ENCODE measurements at places on chromosomes 1 and 21. TPM values are rescaled to one million over a fixed set of nuclear protein-coding genes. Genes with fewer than 3 reads are reported as not detected.

WASF2 gene
- total RNA-seq = 62.4 TPM

DNA sequence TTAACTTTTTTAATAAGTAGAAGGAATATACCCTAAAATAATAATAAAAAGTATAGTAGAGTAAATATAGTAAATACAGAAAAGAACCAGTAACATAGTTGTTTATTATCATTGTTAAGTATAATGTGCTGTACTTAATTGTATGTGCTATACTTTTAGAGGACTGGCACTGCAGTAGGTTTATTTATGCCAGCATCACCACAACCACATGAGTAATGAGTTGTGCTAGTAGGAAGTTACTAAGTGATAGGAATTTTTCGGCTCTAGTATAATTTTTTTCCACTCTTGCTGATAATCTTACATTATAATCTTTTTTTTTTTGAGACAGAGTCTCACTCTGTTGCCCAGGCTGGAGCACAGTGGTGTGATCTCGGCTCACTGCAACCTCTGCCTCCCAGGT, 71.6 kb downstream of the IVNS1ABP start:
- no peak for DNase-seq
- H3K4me3 ChIP-seq = no peak overlapping the region
- H3K27ac ChIP-seq = no peak overlapping the region
- no peaks in the 10 kb centered on the region for H3K36me3 ChIP-seq
- no peaks in the 10 kb centered on the region for H3K27me3 ChIP-seq

- no peaks in the 10 kb centered on the region for H3K27me3 ChIP-seq
- peaks cover 11% of the 10 kb centered on the region for H3K36me3 ChIP-seq
- no peak overlapping the region for H3K27ac ChIP-seq
- no peak overlapping the region for H3K4me3 ChIP-seq
These were observed 37.1 kb downstream of the TMED5 start for GRCh38 chr1:93143136-93143535.

DNA sequence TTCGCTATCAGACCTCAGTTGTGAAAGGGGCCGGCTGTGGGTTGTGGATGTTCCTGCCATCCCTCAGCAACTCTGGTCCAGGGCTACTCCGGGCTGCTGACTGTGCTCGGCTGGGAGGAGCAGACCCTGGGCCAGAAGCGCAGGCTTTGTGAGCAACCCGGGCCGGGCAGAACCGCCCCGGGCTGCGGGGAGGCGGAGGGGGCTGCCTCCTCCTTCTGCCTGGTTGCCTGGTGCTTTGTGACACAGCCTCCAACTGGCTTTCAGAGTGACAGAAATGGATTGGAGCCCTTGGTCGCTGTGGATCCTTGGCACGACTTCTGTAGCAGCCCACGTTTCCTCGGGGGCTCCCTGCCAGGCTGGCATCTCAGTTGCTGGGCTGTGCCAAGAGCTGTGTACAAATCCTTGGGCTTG, 10.0 kb downstream of the DRAXIN start:
- H3K27ac ChIP-seq = no peak overlapping the region
- no peaks in the 10 kb centered on the region for H3K36me3 ChIP-seq
- H3K27me3 ChIP-seq = peaks cover 84% of the 10 kb centered on the region
- H3K4me1 ChIP-seq = peaks cover 11% of the 10 kb centered on the region
- no peak overlapping the region for H3K4me3 ChIP-seq

MPL gene
- total RNA-seq = not detected

GRCh38 chr1:162067466-162067865, 2.0 kb upstream of the NOS1AP start:
- no peak overlapping the region for H3K4me3 ChIP-seq
- no peaks in the 10 kb centered on the region for H3K27me3 ChIP-seq
- DNase-seq = no peak
- H3K27ac ChIP-seq = no peak overlapping the region
- H3K36me3 ChIP-seq = no peaks in the 10 kb centered on the region
- peaks cover 43% of the 10 kb centered on the region for H3K4me1 ChIP-seq

- H3K36me3 ChIP-seq = no peaks in the 10 kb centered on the region
- no peak overlapping the region for H3K27ac ChIP-seq
- H3K27me3 ChIP-seq = no peaks in the 10 kb centered on the region
- DNase-seq = peak; percentile 61
These were observed 21.9 kb downstream of the RAB3B start for GRCh38 chr1:51968632-51969031.

DNA sequence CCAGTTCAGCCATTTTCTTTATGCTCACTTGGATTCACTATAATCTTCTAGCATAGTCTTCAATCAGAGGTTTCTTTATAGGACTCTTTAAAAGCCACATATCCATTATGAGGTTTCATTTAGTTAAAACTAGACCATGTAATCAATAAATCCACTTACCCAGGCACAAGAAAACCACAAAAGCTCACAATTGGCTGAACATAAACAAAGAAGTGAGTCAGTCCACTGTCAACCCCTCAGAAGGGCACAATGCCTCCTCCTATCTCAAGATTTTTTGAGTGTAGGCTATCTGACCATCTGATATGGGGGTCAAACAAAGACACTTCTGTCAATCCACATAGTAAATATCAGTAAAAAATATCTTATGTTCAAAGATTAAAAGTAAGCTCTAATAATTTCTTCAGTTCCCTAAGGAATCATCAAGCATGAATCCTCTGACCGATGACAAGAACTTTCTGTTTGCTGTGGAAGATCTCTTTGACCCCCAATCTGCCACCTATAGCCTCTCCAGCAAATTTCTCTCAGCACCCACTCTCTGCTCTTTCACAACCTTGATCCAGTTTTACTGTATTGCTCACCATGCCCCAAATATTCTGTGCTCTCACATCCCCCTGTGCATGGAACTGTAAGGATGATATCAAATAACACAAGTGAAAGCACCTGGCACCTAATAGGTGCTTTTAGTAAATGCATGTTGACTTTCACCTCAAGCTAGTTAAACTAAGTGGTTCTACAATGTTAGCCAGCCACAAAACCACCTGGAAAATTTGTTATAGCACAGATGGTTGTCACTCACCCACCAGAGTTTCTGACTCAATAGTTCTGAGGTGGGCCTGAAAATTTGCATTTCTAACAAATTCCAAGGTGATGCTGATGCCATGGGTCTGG, 16.7 kb downstream of the RAB3B start:
- H3K27me3 ChIP-seq = no peaks in the 10 kb centered on the region
- DNase-seq = no peak
- no peak overlapping the region for H3K27ac ChIP-seq
- no peaks in the 10 kb centered on the region for H3K4me1 ChIP-seq

- H3K27me3 ChIP-seq = no peaks in the 10 kb centered on the region
- H3K4me3 ChIP-seq = no peak overlapping the region
- H3K4me1 ChIP-seq = peaks cover 16% of the 10 kb centered on the region
These were observed 104.0 kb downstream of the BRINP2 start for GRCh38 chr1:177274687-177275211.

- no peak overlapping the region for H3K4me3 ChIP-seq
- peaks cover 51% of the 10 kb centered on the region for H3K36me3 ChIP-seq
- no peaks in the 10 kb centered on the region for H3K4me1 ChIP-seq
- no peak overlapping the region for H3K27ac ChIP-seq
- no peaks in the 10 kb centered on the region for H3K27me3 ChIP-seq
These were observed 19.5 kb downstream of the FAAH start for GRCh38 chr1:46413596-46413985.

MROH7 gene
- total RNA-seq = 7.3 TPM

DNA sequence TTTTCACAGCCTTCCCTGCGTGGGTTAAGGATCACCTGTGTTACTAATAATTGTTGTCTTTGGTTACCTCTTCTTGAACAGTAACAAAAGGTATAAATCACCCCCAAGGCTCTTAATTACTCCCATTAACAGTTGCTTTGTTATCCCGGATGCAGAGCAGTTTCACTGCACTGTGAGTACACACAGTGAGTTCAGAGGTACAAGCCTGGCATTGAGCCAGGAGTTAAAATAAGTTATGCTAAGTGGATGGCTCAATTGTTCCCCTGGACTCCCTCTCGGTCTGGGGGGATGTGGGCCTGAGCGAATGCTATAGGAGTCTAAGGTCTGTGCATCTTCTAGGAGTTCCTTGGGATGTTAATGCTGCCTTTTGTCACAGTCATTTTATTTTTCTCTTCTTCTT, 258.3 kb downstream of the ATG4C start:
- no peaks in the 10 kb centered on the region for H3K27me3 ChIP-seq
- H3K4me1 ChIP-seq = no peaks in the 10 kb centered on the region
- H3K4me3 ChIP-seq = no peak overlapping the region
- no peaks in the 10 kb centered on the region for H3K36me3 ChIP-seq

DNA sequence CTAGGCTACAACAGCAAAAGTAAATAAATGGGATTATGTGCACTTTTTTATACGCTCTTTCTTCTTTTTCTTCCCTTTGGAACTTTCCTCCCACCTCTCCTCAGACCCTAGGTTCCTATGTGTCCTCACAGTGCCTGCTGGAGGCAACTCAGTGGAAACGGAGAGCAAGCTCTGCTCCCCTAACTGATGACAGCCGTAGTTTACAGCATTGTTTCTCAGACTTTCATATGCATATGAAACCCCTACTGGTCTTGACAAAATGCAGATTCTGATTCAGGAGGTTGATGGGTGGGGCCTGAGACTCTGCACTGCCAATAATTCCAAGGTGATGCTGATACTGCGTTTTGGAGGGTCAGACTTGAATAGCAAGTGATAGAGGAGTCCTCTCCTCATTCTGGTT, 34.3 kb upstream of the HMCN1 start:
- no peaks in the 10 kb centered on the region for H3K27me3 ChIP-seq
- DNase-seq = no peak
- no peaks in the 10 kb centered on the region for H3K36me3 ChIP-seq
- H3K4me1 ChIP-seq = no peaks in the 10 kb centered on the region
- H3K4me3 ChIP-seq = no peak overlapping the region
- no peak overlapping the region for H3K27ac ChIP-seq

- no peak overlapping the region for H3K4me3 ChIP-seq
- H3K4me1 ChIP-seq = no peaks in the 10 kb centered on the region
These were observed 10.7 kb downstream of the NEGR1 start for GRCh38 chr1:72271555-72272085.

- no peaks in the 10 kb centered on the region for H3K27me3 ChIP-seq
- H3K4me3 ChIP-seq = no peak overlapping the region
- no peaks in the 10 kb centered on the region for H3K36me3 ChIP-seq
These were observed 15.6 kb downstream of the PRKACB start for GRCh38 chr1:84159533-84160240.

GRCh38 chr1:4101459-4102161, 201.5 kb upstream of the C1orf174 start:
- H3K36me3 ChIP-seq = no peaks in the 10 kb centered on the region
- no peak for DNase-seq
- no peak overlapping the region for H3K4me3 ChIP-seq
- H3K27ac ChIP-seq = no peak overlapping the region
